Stimulated activated CD4-positive, alpha-beta T cell treated with anti-CD3 and anti-CD28 coated beads, Interleukin-15, amount 100 ng/mL, for 1 hour (primary cell): ENCODE measurements at places on chromosomes 7 and 10.

- no peak for DNase-seq
Observed at GRCh38 chr10:78511324-78512204, 477.9 kb downstream of the RPS24 start.

DNA sequence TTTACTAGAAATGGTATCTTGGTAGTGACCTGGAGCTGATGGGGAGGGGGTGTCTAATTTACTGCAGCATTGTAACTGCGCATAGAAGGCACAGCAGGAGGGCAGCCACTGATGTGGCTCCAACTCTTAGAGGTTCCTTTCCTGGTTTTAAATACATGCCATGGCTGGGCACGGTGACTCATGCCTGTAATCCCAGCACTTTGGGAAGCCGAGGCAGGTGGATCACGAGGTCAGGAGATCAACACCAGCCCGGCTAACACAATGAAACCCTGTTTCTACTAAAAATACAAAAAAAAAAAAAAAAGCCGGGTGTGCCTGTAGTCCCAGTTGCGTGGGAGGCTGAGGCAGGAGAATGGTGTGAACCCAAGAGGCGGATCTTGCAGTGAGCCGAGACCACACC lies 19.2 kb upstream of the SEC61G start:
- no peak for DNase-seq

- no peak for DNase-seq
Observed at GRCh38 chr10:93404048-93404354, 78.1 kb downstream of the MYOF start.

DNA sequence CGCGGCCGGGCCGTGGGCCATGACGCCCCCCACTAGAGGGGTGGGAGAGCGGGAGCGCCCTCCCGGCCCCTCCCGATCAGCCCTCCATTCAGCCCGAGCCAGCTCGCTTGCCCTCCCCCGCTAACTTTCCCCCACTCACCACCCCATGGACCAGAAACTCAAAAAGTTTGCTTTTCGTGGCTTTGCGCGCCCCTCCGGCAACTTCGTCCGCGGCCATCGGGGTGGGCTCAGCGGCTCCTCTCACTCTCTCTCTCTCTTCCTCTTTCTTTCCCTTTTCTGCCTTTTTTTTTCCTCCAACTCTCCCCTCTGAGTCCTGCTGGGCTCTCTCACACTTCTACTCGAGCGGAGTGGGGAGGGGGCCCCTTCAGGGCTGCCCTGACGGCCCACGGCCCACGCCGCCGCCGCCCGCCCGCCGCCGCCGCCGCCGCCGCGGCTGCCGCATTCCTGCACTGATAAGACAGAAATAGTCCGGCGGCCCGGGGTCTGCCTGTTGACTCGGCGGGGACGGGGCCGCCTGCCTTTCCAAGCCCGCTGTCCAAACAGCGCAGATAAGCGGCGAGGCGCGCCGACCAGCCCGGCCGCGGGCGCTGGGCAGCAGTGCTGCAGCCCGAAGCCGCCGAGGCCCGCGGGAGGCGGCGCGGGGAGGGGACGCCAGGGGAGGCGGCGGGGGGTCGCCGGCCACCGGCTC lies at the start of gene SMARCD3:
SMARCD3 (minus strand) TSS at position 349 of the 688 bp plus-strand sequence; CDS start at position 217, 132 bp downstream.
- DNase-seq: no peak

- no peak for DNase-seq
Observed at GRCh38 chr7:16609842-16610450, 35.6 kb downstream of the ANKMY2 start.

GRCh38 chr10:99732033-99732842 lies at the start of the genes COX15 and CUTC:
Gene COX15, minus strand, starts transcription at chr10:99732127. Its CDS starts 78 bp downstream, at chr10:99732049.
Gene CUTC, plus strand, starts transcription at chr10:99732234. Its CDS starts 115 bp downstream, at chr10:99732349.
- DNase-seq: peak; percentile 86

GRCh38 chr10:103353281-103353680 lies 2.3 kb upstream of the PCGF6 start:
- DNase-seq: no peak
